Transverse colon (tissue), 4 donors: ENCODE measurements at places on chromosomes 13 and 19. TPM values are rescaled to one million over a fixed set of nuclear protein-coding genes. Genes with fewer than 3 reads are reported as not detected.

DNA sequence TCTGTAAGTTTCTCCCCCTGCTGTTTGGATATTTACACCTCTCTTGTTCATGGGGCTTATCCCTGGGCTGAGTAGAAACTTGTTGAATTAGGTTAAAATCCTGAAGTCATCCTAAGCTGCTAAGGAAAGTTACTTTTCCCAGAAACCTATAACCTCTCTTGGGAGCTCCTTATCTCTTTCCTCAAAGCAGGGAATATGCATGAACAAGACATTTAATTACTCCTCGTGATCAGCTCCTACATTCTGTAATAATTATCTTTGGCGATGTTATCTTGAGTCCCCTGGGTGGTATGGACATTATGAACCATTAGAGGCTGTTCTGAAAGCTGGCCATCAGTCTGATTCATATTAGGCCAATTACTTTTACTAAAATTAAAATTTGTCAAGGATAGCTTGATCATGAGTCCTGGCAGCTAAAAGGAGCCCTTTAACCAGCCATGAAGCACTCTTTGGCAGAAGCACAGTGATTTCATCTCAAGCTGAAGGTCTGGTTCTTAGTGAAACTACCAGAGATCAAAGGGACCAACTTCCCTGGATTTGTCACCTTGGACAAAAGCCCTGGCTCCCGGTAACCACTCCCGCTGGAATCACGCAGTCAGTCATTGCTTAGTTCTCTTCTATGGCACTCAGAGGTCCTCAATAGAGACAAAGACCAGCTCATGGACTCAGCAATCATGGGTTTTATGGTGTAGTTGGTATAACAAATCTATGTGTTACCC lies 811.8 kb downstream of the UQCRFS1 start:
- DNase-seq: no peak

GRCh38 chr19:58059003-58059670 lies at the start of gene ZNF135:
TSS of gene ZNF135 (plus strand) at chr19:58059282. CDS start at chr19:58060003, 721 bp downstream.
- peak; percentile 79 for DNase-seq

- no peak for DNase-seq
Measured at GRCh38 chr13:57582032-57582431, 49.5 kb upstream of the PCDH17 start.

GRCh38 chr13:46728777-46729176 lies 68.2 kb downstream of the ESD start:
- no peak for DNase-seq

- DNase-seq: no peak
Measured at GRCh38 chr13:47092202-47092601, 195.3 kb upstream of the HTR2A start.

The TMEM255B gene
- 27.7 TPM for total RNA-seq

The BCL3 gene
- 43.8 TPM for total RNA-seq
